Forelimb muscle (tissue), 1 donor: ENCODE measurements at places on chromosomes 11 and 22.
A peak's percentile ranks its signal among the peaks of the same experiment; 100 is the strongest.

DNA sequence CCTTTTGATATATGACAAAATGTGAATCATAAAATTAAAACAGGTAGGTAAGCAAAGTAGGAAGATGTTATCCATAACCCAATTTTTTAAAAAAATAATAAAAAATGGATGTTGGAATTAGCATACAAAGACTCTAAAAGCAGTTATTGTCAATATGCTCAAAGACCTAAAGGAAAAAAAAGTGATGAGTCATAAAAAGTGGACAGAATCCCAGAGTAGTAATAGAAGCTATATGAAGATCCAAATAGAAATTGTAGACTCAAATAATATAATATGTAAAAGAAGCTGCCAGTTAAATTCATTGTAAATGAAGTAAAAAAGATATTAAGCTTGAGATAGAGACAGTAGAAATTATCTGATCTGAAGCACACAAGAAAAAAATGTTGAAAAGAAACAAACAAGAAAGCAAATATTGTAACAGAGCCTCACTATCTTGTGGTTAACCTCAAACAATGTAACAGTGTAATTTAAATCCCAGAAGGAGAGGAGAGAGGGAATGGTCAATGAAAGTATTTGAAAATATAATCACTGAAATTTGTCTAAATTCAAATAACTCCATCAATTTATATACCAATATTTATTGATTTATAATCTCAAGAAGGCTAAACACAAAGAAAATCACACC lies 773.4 kb upstream of the RAG2 start:
- no peak for DNase-seq

DNA sequence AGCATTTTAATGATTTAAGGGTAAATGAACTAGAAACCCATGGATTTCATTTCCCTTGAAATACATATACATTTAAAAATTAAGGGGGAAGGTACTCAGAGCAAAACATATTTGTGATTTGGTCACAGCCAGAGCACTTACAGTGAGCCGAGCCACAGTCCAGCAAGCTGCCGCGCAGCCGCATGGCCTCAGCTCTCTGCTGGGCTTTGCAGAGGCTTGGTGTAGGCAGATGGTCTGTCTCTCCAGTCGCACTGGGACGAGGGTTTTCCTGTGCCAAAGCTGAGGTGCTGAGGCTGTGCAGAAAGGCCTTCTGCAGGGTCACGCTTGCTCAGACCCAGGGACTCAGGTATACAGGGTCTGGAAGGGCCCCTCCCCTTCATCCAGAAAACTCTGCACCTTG lies 367.3 kb downstream of the OPCML start:
- DNase-seq, result no peak

DNA sequence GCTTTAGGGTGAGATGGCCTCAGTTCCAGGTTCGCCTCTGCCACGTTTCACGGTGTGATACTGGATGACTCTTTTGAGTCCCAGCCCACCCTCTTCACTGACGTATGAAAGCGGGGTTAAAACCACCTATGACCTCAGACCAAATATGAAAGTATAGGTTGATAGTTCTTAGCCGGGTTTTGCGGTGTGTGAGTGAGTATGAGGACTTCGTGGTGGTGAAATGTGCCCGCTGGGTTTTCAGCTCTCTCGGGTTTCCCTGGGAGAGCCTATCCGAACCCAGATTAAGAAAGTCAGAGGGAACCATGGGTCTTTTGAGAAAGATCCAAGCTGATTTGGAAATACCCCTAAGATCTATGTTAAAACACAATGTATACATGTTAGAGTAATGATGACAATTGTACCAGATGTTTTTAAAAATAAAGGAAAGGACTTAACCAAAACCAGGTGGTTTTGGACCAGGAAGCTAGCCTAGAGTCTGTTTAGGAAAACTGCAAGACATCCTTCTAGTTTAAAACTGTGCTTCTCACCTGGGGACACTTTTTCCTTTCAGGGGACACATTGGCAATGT lies 25.8 kb upstream of the ST3GAL4 start:
- DNase-seq, result no peak

GRCh38 chr22:45263463-45264269 lies 21.1 kb upstream of the UPK3A start:
- DNase-seq, result peak; percentile 48

DNA sequence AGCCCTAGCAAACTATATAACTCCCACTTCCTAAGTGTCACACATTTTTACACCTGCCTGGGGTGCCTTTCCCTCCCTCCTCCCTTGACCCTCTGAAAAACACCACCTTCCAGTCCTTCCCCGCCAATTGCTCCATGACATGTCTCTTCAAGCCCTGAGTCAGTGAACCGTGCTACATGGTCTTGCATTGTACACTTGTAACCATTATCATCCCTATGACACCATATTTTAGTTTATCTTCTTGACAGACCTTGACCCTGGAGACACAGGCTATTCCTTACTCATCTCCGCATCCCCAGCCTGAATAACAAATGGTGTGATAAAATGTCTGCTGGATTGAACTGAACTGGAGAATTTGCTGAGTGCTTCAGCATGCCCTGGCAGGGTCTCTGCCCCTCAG lies 36.9 kb downstream of the TNKS1BP1 start:
- DNase-seq, result no peak

- no peak for DNase-seq
Measured at GRCh38 chr11:65355776-65356393, 1.3 kb downstream of the TIGD3 start.
